Muscle of leg (tissue), 16 donors: ENCODE measurements at places on chromosomes 3 and 15. TPM values are rescaled to one million over a fixed set of nuclear protein-coding genes. Genes with fewer than 3 reads are reported as not detected.
A peak's percentile ranks its signal among the peaks of the same experiment; 100 is the strongest.

DNA sequence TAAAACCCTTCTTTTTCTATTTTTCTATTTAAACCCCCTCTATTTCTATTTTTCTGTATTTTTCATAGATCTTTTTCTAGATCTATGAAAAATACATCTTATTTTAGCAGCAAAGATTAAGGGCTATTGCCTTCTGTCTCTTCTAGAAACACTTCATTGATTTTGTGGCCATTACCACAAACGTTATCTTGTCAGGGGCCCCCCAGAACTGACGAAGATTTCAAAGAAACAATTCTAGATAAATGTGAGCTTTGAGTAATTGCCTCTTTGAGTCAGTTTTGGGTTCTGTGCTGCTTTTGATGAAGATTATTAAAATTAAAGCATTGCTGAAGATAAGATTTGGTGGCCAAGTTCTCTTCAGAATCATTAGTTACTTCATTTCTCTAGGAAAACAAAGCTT lies 279.6 kb upstream of the PEX5L start:
- no peak for DNase-seq

Gene FEZF2
- polyA plus RNA-seq = not detected

GRCh38 chr3:84967767-84968581 lies 9.2 kb downstream of the CADM2 start:
- peak; percentile 60 for DNase-seq

Gene NTRK3
- 2.9 TPM for polyA plus RNA-seq

- no peak for DNase-seq
Observed at GRCh38 chr3:160130950-160131349, 94.3 kb upstream of the C3orf80 start.

DNA sequence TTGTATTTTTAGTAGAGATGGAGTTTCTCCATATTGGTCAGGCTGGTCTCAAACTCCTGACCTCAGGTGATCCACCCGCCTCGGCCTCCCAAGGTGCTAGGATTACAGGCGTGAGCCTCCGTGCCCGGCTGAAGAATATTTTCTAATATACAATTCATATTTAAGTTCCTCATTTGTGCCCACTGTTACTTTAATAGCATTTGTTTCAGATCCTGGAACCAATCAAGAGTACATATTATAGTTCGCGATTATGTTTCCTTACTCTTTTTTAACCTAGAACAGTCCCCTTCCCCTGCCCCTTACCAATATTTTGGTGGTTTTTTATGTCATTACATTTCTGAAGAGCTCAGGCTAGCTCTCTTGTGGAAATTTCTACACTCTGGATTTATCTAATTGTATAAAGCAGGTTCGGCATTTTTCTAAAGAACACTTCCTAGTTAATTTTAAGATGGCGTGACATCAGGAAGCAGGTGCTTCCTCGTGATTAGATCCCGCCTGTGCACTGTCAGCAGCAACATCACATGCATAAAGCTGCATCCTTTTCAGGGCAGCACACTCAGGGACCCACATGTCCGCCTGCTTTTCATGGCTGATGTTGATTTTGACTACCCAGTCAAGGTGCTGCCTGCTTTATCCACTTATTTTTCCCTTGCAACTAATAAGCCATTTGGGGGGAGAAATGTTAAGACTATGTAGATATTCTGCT lies 88.7 kb upstream of the EPHB3 start:
- peak; percentile 86 for DNase-seq

- DNase-seq = peak; percentile 28
Observed at GRCh38 chr3:54527953-54528352, 399.9 kb downstream of the LRTM1 start.

Gene MORC1
- not detected for polyA plus RNA-seq

DNA sequence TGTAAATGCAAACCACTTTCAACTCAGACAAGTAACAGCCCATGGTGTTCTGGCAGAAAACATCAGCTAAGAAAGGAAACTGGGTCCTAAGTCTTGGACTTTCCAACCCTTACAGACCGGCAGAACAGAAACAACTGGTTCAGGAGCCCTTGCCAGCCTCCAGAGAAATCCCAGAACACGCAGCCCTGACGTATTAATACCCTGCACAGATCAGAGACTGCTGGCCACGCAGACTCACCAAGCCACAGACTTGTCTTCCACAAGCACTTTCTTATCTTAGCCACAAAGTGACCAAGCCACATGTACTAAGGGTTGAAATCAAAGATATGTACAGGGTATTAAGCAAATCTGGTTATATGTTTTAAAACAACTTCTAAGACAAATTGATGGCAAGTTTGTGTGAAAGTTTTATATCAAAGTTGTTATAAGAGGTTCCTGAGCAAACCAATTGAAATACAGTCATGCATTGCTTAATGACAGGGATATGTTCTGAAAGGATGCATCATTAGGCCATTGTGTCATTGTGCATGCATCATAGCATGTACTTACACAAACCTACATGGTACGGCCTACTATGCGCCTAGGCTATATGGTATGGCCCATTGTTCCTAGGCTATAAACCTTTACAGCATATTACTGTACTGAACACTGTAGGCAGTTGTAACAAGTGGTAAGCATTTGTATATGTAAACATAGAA lies 36.8 kb downstream of the BTD start:
- DNase-seq = no peak

DNA sequence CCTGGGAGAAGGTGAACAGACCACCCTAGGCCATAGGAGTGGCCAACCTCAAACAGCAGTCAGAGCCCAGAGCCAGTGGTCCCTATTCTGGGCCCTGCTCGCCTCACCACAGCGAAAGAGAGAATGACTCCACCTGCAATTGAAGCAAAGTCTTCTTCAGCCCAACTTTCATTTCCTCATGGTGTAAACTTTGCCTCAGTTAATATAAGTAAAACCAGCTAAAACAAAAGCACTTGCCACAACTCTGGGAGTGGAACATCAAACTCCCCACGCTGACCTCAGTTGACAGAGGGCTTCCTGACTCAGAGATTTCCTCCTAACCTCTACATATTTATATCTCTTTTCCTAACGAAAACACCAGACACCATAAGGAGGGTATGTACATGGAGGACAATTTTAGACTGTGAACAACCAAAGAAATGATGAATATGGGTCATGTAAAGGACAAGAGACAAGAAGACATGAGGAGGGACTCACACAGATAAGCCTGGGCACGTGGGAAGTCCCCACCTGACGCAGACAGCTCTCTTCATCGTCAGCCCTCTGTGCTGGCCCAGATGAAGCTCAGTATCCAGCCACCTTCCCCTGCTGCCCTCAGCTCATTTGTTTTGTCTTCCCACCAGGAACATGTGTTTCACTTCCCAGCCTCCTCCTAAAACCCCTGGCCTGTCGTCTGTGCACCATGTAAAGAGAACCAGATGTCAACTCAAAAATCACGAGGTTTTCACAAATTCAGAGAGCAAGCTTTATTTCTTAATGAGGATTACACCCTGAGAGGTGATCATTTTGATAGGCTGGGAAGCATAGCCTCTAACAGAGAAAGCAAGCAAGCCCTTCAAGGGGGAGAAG lies 140.9 kb downstream of the KCNMB2 start:
- no peak for DNase-seq

Gene FBXO40
- polyA plus RNA-seq = 1.8 TPM

- peak; percentile 92 for DNase-seq
Observed at GRCh38 chr15:99707473-99708270, 25.6 kb downstream of the LYSMD4 start.

DNA sequence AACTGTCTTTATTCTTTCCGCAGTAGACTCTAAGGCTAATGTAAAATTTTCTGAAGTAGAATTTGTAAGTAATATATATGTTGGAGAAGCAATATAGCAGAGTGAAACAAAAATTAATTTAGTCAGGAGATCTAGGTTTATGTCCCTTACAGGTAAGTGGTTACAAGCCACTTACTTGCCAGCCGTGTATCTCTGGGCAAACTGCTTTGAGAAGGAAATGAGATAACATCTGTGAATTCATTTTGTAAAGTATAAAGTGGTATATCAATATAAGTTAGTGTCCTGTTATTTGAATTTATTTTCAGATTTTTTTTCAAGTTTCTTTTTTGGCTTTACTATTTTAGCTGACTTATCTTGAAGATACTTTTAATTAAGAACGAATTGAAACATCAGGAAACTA lies 5.5 kb downstream of the DAZL start:
- no peak for DNase-seq

Gene IQCF5
- polyA plus RNA-seq = not detected

DNA sequence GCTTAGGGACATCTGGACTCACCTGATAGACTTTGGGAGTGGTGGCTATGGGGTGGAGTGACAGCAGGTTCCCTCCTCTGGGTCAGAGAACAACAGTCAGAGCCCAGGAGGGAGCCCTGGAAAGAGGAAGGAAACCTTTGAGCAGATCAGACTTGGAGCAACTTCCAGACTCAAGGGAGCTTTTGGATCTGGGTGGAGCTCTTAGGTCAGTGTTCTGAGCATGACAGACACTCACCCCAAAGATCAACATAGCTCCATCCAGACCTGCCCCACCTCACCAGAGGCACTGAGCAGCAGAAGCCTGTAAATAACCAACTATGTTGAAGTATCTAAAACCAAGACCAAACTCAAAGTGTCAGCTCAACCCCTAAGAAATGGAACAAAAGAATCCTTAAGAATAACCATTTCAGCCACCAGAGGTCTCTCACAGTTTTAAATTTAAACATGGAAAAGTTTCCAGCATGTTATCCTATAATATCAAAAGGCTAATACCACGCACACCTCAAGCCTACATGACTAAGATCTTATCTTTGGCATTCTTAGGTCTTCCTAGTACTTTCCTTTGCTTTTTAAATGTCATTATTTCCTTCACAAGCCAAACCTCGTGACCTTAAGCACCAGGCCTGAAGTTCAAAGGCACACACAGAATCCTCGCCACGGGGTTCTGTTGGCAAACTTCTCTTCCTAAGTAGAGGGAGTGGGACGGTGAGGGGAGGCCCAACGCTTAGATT lies 56.4 kb downstream of the UMPS start:
- DNase-seq = peak; percentile 60

DNA sequence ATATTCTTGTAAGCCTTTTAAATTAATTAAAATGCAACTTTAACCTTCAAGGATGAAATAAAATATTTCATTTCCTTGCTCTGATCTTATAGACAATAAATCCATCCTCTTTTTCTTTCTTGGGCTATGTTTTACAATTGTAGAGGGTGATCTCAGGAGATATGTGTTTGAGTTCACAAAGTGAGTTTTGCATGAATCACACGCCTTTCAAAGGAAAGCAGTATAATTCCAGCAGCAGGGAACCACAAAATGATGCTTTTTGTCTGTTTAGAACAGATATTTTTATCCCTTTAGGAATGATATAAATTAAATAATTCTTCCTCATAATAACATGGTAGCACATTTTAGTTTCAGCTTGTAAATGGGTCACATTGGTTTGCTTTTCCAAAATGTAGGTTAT lies 191.2 kb downstream of the SEMA6D start:
- DNase-seq = no peak

DNA sequence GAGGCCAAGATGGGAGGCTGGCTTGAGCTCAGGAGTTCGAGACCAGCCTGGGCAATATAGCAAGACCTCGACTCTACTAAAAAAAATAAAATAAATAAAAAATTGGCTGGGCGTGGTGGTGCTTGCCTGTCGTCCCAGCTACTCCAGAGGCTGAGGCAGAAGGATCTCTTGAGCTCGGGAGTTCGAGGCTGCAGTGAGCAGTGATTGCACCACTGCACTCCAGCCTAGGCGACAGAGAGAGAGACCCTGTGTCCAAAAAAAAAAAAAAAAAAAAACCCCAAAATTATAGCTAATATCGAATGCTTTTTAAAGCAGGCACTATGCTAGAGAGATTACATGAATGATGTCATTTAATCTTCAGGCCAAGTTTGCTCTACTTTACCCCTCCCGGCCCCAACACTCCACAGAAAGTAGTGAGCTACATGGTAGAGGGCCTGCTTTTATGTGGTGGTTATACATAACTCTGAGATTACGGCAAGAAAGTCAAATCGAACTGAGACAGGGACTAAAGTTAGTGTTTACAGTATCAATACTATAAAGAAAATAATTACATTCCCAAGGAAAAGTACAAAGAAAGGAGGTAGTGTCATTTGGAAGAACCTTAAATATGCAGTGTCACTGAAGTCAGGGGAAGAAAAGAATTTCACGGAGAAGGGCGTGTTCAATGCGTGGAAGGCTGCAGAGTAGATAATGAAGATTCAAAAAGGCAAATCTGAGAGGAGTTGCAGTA lies 1.1 kb downstream of the ADPGK start:
- DNase-seq = peak; percentile 22

Gene FETUB
- polyA plus RNA-seq = not detected

Gene CRABP1
- 16.3 TPM for polyA plus RNA-seq

DNA sequence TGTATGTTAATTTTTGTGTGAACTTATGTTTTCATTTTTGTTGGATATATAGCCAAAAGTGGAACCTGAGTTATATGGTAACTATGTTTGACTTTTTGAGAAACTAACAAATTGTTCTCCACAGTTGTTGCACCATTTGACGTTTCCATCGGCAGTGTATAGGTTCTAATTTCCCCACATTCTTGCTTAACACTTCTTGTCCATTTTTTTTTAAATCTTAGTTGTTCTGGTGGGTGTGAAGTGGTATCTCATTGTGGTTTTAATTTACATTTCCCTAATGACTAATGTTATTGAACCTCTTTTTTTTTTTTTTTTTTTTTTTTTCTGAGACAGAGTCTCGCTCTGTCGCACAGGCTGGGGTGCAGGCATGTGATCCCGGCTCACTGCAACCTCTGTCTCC lies 8.0 kb downstream of the NISCH start:
- DNase-seq = no peak

GRCh38 chr3:128551451-128551850 lies 58.5 kb upstream of the GATA2 start:
- no peak for DNase-seq

Gene SI
- 6.3 TPM for polyA plus RNA-seq

- no peak for DNase-seq
Observed at GRCh38 chr3:94356581-94356980, 293.7 kb downstream of the NSUN3 start.

DNA sequence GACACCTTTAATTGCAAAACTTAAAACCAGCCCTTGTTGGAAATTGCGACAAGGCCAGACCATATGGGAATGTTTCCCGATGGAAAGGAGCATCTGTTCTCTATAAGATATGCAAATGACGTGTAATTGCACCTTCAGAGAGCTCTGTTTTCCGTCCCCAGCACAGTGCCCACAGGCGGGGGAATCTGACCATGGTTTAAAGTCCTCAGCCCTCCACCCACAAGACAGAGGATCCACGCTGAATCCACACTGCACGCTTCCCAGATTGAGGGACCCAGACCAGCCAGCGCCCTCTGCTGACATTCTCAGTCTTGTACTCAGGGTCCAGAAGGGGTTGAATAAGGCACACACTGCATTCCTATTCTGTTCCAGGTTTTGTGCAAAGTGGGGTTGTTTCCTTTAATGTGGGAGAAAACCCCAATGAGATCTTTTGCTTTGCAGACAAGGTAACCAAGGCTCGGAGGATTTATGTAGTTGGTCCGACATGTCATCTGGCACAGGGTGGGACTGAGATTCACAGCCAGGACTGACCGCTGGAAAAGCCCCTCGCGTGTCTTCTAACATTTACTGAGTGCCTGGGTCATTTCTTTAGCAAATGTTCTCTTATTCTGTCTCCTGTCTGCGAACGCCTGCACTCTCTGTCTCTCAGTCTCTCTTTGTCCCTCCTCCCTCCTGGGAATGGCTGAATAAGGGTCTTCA lies 36.8 kb upstream of the KLHL25 start:
- peak; percentile 81 for DNase-seq

- DNase-seq = no peak
Observed at GRCh38 chr3:42872718-42873117, 3.0 kb downstream of the CYP8B1 start.

- no peak for DNase-seq
Observed at GRCh38 chr15:22931784-22932536, 48.2 kb downstream of the CYFIP1 start.
